ENCODE measurements at places on chromosomes 11 and 22. TPM values are rescaled to one million over a fixed set of nuclear protein-coding genes. Genes with fewer than 3 reads are reported as not detected.

DNA sequence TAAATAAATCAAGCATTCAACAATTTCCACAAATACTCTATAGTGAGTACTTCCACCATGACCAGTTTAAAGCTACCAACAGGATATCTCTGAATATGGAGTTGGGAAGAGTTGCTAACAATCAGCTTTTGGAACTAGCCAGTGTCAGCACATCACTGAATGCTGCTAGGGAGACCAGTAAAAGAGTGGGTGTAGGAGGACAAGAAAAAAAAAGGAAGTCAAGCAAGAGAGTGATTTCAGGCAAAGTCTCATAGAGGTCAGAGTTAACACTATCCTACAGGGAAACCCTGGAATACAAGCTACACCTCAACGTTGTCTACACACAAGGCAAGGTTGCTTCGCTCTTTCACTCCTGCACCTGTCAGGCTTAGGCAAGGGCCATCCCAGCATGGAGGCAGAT is 24.2 kb downstream of the EIF3F start:
- H3K27ac ChIP-seq, result no peak overlapping the region
- H3K36me3 ChIP-seq, result no peaks in the 10 kb centered on the region
- H3K4me1 ChIP-seq, result no peaks in the 10 kb centered on the region
- no peak overlapping the region for H3K4me3 ChIP-seq
- no peak for DNase-seq

DNA sequence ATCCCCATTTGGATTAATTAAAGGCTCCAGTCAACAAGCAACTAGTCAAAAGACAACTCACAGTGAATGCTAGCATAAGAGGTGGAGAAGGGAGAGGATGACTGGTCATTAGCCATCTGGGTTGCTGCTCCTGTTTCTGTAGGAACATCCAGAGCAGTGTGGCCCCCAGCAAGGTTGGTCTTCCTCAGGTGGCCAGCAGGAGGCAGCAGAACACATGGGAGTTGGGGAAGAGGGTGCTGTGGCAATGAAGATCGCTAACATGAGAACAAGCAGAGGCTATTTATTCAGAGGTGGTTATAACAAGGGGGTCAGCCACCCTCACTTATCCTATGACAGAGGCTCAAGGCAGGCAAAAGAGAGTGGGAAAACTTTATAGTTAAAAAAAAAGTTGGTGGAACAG is 21.3 kb downstream of the IZUMO1R start:
- H3K27me3 ChIP-seq, result no peaks in the 10 kb centered on the region
- DNase-seq, result no peak
- no peak overlapping the region for H3K4me3 ChIP-seq
- no peak overlapping the region for H3K27ac ChIP-seq
- no peaks in the 10 kb centered on the region for H3K36me3 ChIP-seq
- no peaks in the 10 kb centered on the region for H3K4me1 ChIP-seq

GRCh38 chr22:41951898-41952474 is at the start of gene SMIM45:
TSS of gene SMIM45 (plus strand) at chr22:41952150.
- no peak for DNase-seq
- H3K27me3 ChIP-seq, result no peaks in the 10 kb centered on the region
- no peaks in the 10 kb centered on the region for H3K36me3 ChIP-seq
- H3K4me3 ChIP-seq, result no peak within 1 kb of the TSS
- no peak within 1 kb of the TSS for H3K27ac ChIP-seq

- peak overlapping the region; percentile 79 for H3K27ac ChIP-seq
- peaks cover 4% of the 10 kb centered on the region for H3K4me1 ChIP-seq
- H3K36me3 ChIP-seq, result peaks cover 31% of the 10 kb centered on the region
- no peak for DNase-seq
These were observed 53.4 kb upstream of the EMID1 start for GRCh38 chr22:29152045-29152953.

- no peaks in the 10 kb centered on the region for H3K36me3 ChIP-seq
- DNase-seq, result peak; percentile 26
These were observed 25.9 kb upstream of the ROBO3 start for GRCh38 chr11:124839128-124839971.

- no peaks in the 10 kb centered on the region for H3K4me1 ChIP-seq
- no peak overlapping the region for H3K27ac ChIP-seq
- no peak for DNase-seq
- H3K4me3 ChIP-seq, result no peak overlapping the region
- H3K36me3 ChIP-seq, result no peaks in the 10 kb centered on the region
These were observed 322.9 kb upstream of the ZC3H12C start for GRCh38 chr11:109770323-109770722.

DNA sequence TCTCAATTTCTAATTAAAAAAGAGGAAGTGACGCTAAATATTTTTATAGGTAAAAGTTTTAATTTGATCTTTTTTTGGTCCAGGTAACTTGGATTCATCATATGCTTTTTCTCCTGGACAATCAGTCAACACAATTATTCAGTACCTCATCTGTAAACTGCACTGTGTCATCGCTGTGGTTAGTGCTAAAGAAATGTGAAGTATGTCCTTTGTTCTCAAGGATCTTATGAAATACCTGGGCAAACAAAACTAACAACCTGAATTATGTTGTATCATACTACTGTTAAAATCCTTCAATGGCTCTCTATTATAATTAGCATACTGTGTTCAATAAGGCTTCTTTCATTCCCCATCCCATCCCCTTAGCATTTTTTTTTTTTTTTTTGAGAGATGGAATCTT is 19.9 kb upstream of the SCN3B start:
- no peak for DNase-seq
- H3K4me3 ChIP-seq, result no peak overlapping the region
- H3K27me3 ChIP-seq, result no peaks in the 10 kb centered on the region
- no peak overlapping the region for H3K27ac ChIP-seq
- H3K36me3 ChIP-seq, result no peaks in the 10 kb centered on the region

DNA sequence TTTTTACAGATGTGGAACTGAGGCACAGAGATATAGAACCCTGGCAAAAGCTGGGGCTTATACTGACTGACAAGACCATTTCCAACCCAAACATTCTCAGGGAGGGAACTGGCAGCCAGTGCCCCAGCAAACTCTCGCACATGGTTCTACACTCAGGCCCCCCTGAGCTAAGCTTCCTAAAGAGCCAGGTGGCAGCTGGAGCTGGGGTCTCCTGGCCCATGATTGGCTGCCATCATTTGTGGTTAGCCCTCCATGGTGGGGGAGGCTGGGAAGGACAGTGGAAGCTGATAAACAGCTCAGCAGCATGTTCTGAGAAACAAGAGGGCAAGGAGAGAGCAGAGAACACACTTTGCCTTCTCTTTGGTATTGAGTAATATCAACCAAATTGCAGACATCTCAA is at the start of gene RAG1:
Gene RAG1, plus strand, starts transcription at position 314 of the 400 bp plus-strand sequence. CDS start 5,298 bp downstream, outside the sequence.
- no peak for DNase-seq
- H3K36me3 ChIP-seq, result no peaks in the 10 kb centered on the region
- no peaks in the 10 kb centered on the region for H3K4me1 ChIP-seq
- no peaks in the 10 kb centered on the region for H3K27me3 ChIP-seq

Gene PGA4
- polyA plus RNA-seq, result 5.4 TPM

Gene PATE4
- polyA plus RNA-seq, result not detected

Gene SERPING1
- polyA plus RNA-seq, result 201 TPM

Gene PGA3
- 10.3 TPM for polyA plus RNA-seq

Gene RHOG
- polyA plus RNA-seq, result 62.1 TPM

Gene C11orf52
- 19.8 TPM for polyA plus RNA-seq

Gene TENM4
- polyA plus RNA-seq, result 0.96 TPM

Gene CREBZF
- 13.0 TPM for polyA plus RNA-seq

Data from small intestine (tissue), 16 donors.